ENCODE measurements at places on chromosomes 6 and 20.
A peak's percentile ranks its signal among the peaks of the same experiment; 100 is the strongest.

DNA sequence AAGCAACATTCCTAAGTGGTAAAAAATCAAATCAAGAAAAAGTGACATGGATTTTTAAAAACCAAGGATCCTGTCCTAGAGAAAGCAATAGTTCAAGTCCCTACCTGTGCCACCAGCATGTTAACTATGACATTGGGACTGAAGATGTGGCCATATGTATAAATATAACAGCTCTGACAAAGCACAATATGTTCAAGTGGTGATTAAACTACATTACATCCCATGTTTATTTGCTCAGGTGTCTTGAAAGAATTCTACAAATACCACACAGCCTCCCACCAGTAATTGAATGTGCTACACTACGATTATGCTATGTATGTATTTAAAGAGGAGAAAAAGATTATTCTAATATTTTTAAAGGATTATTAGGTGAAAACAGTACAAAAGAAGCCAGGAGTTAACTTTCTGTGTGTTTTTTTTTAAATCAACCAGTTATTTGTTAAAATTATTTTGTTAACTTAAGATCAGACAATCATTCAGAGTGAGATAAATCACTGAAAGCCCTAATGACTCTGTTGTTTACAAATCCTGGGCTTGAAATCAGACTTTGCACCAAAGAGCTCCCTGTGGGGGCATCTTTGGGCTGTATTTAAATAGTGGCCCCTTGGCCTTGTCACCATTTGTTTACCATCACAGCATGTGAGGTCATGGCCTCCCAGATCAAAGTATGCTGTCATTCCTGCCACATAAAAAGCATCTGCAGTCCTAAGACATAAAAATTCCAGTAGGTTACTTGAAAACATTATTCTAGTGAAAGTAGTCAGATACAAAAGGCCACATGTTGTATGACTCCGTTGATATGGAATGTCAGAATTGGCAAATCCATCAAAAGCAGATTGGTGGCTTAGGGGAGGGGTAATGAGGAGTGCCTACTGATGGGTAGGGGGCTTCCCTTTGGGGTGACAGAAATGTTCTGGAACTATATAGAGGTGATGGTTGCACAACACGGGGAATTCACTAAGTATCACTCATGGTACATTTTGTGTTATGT lies 17.1 kb downstream of the TTLL2 start:
- DNase-seq: no peak

GRCh38 chr6:122472022-122472340 lies 374 bp upstream of the SERINC1 start:
- no peak for DNase-seq

DNA sequence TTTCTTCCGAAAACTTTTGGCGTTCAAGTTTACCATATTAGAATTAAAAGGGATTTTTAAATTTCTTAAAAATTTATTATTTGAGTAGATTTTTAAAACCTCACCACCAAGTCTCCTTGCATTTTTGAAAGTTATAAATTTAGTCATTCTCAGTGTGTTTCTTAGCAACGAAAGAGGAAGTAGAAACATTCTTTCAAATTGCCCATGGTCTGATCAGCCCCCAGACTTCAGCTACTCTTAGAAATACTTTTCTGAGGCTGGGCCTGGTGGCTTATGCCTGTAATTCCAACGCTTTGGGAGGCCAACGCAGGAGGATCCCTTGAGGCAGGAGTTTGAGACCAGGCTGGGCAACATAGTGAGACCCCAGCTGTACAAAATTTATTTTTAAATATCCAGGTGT lies 15.1 kb upstream of the RTF2 start:
- no peak for DNase-seq

DNA sequence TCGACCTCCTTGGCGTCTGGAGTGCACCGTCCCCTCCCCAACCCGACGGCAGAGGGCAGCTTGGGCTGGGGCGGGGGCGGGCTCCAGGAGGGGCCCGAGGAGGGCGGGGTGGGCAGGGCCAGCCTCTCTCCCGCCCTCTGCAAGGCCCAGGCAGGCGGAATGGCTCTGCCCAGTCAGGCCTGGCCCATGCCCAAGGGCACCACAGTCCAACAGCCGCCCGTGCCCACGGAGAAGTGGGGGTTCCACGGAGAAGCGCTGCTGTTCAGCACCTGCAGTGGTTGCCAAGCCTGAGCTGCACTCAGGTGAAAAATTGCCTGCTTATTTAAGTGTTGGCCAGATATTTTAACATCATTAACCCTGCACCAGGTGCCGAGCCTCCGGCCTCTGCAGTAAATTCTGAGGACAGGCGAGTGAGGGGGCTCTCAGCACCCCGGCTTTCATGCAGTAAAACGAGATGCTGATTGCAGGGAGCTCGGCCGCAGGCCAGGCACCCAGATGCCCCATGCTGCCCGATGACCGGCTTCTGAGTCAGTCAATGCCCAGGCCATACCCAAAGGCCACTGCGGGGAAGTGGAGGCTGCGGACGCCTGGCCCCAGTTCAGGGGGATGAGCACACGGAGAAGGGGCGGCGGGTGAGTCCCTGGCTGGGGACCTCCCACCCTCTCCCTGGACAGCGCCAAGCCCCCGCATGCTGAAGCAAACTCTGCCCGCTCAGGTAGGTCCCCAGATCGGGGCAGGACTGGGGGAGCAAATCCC lies at the start of gene SRMS:
SRMS (minus strand) TSS at position 25 of the 756 bp plus-strand sequence. CDS start 286 bp downstream, outside the sequence.
- no peak for DNase-seq

GRCh38 chr6:158475344-158476302 lies 84.3 kb upstream of the TMEM181 start:
- DNase-seq: peak; percentile 47

- peak; percentile 9 for DNase-seq
Observed at GRCh38 chr6:37877373-37878149, 58.0 kb downstream of the ZFAND3 start.

DNA sequence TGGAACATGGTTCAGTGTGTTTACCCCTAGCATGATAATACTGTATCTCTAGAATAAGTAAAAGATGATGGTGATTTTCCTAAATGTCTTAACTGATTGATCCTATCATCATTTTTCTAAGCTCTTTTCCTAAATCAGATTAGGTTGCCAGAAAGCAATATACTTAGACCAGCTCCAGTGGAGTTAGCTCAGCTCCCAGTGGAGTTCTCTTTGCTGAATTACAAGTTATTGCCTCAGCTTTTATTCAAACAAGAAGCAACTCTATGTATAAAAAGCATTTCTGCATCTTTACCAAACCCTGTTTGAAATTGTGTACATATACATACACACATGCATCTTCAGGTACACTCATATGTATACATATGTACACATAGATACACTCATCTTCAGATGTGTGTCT lies 44.9 kb downstream of the SNX9 start:
- no peak for DNase-seq

- DNase-seq: peak; percentile 99
Observed at GRCh38 chr6:33200219-33201146, at the start of the genes RXRB and SLC39A7. RXRB (minus strand) TSS chr6:33200665; CDS start chr6:33200476, 189 bp downstream. SLC39A7 (plus strand) TSS chr6:33200867; CDS start chr6:33201246, 379 bp downstream.

- DNase-seq: no peak
Observed at GRCh38 chr20:21840991-21841390, 135.5 kb downstream of the PAX1 start.

DNA sequence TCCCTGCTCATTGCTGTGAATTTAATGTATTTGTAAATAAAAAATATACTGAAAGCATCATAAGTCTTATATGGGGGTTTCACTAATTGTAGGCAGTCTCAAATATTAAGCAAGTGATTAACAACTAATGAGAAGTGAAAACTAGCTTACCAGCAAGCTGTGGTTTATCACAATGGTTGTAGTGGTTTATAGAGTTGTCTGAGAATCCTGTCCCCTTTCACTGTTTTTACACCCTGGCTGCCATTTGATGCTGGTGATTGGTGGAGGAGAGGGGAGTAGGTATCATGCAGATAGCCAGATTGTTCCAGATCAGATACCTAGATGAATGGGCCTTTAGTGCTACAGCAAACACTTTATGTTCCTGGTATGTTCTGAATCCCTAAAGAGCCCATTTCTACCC lies 6.0 kb downstream of the MKKS start:
- no peak for DNase-seq

DNA sequence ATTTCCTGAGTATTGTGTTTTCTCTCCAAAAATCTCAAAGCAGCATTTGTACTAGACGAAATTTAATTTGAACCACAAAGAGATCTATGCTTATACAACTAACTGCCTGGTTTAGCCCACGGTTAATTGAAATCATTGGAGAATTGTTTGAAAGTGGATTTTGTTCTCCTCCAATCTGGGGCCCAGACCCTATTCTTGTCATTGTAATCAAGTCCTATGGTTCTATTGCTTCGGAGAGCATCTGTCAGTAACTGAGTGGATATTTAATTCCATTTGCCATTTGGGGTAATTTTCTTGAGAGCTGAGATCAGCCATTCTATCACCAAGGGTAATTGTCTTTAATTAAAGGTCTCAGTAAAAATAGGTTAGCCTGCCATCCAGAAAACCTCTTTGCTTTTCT lies 117.0 kb upstream of the KCNG1 start:
- no peak for DNase-seq

DNA sequence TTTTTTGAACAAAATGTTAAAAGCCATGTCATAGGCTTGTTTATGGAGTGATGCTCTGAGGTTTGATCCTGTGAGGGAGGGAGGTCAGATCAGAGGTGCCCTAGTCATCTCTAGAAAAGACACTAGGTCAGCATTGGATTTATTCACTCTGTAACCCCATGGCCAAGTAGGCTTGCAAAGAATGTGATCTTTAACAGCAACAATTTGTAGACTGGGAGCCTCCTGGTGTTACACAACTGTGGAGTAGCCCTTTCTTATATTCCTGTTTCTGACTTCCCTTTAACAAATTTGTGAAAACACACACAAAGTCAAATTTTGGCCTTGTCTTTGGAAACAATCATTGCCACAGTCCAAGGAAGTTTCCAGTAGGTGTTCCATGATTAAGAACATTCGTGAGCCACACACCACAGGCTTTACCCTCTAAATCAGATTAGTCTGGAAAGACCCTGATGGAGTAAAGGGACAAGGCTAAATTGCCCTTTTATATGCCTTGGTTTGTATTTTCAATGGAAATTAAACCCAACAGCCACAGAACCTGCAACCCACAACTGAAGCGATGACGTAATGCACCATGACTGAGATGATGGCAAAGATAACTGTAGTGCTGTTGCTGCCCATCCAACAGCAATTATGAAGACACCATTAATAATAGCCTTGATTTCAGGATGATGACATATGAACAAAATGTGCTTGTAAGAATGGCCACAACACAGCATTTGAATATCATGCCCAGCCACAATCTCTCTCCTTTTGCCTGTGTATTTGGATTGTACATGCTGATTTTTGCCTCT lies 22.1 kb downstream of the SCP2D1 start:
- no peak for DNase-seq

DNA sequence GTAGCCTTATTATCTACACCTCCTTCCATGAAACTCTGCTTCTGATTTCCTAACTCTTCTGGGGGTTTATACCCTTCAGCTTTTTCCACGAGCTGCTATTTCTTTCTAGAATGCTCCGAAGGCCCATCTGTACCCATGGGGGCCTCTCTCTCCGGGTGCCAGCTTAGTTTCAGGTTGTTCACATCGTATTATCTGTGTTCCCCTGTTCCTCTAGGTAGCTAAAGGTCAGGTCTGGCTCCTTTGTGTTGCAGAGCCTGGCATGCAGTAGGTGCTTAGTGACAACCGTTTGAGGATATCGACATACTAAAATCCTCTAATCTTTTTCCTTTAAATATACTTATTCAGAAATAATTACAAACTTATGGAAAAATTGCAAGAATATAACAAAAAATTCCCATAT lies 73.0 kb downstream of the UST start:
- no peak for DNase-seq

GRCh38 chr6:14612016-14612980 lies 494.7 kb downstream of the CD83 start:
- no peak for DNase-seq

GRCh38 chr6:83509441-83509840 lies 2.9 kb upstream of the PRSS35 start:
- no peak for DNase-seq

- no peak for DNase-seq
Observed at GRCh38 chr6:44115866-44116265, 11.4 kb downstream of the MRPL14 start.

DNA sequence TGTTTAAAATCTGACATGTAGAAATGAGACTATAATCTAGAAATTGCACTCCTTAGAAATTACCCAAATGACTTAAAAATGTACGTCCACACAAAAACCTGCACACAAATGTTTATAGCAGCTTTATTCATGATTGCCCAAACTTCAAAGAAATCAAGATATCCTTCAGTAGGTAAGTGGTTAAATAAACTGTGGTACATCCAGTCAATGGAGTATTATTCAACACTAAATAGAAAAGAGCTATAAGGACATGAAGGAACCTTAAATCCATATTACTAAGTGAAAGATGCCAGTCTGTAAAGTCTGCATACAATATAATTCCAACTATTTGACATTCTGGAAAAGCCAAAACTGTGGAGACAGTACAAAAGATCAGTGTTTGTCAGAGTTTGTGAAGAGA lies 513.4 kb downstream of the PKHD1 start:
- no peak for DNase-seq

DNA sequence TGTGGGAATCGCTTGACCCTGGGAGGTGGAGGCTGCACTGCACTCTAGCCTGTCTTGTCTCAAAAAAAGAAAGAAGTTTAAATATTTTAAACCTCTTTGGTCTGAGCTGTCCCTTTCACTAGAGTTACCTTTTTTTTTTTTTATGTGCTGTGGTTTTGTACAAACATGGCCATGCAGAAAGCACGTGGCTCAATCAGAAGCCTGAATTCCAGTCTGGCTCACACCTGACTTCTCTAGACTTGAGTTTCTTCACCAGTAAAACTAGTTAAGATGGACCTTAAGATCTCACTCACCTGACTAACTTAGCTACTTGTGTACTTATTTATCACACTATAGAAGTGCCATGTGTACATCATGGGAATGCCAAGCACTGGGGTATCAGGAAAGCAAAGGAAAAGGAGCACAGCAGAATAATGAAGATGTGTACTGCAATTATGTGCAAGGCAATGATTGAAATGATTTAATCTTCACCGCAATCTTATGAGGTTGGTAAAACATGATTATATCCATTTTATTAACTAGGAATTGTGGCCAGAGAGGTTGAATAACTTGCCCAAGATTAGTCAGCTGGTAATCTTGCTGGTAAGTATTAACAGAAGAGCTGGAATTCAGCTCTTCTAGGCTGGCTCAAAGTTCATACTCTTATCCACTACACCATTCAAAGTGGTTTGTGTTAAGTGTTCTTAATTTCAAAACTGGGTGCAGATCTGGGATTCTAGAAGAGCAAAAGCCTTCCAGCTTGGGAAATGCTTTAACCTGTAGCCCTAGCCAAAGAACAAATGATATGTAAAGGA lies 10.7 kb downstream of the HMGN3 start:
- DNase-seq: no peak

- no peak for DNase-seq
Observed at GRCh38 chr20:44125332-44126127, 61.5 kb downstream of the JPH2 start.

GRCh38 chr6:98547634-98548033 lies 286.7 kb upstream of the POU3F2 start:
- DNase-seq: peak; percentile 37

- no peak for DNase-seq
Observed at GRCh38 chr6:15996030-15996429, 132.9 kb upstream of the MYLIP start.

Data from Ammon's horn (tissue), 1 donor.